ENCODE measurements at places on chromosomes 11 and 22.
A peak's percentile ranks its signal among the peaks of the same experiment; 100 is the strongest.

DNA sequence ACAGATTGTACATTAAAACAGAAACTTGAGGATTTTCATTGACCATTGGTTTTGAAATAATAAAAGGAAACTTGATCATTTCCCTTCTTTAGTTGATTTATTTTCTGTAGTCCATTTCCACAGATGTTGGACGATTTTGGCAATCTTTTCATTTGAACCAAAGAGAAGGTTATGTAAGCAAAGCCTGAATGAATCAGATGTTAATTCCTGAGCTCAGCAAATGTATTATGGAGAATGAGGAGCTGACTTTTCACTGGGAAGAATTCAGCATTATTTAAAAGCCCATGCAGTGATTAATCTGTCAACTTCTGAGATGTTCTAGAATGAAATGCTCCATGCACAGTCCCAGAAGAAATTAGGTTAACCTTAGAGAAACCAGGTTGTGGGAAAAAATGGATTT is 29.0 kb downstream of the ELMOD1 start:
- no peak for DNase-seq

DNA sequence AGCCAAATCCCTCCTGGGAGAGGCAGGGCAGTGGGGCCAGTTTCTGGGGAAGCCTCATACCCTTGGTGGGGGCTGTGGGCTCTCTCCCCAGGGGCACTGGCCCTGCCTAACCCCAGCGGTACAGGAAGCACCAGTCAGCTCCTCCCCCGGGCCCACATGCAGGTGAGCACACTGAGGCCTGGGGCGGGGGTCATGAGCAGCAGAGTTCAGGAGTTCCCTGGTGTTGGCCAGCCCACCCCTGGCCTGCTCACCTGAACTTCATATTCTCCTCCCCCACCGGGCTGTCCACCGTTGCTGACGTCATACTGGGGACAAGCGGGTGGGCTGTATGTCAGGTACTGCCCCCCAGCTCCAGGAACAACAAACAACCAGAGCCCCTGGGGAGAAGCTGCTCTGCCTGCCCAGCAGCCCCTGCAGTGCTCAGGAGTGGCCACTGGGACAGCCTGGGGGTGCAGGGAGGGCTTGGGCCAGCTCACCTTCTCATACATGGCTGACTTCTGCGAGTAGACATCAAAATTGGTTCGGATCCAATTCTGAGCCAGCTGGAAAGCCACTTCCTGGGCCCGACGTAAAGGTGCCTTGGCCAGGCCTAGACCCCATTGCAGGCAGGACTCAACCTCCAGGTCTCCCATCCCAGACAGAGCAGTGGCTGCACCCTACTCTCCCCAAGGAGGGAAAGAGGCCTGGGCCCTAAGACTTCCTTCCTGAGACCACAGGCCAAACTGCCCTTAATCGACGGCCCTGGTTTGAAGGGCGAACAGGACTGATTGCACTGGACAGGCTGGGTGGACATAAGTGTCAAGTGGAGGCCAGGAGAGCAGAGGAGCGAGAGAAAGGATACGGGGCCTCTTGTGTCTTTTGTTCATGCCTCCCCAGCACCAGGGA is 20.8 kb downstream of the TREH start:
- no peak for DNase-seq

GRCh38 chr11:124398924-124399323 is at the start of gene OR8B3:
TSS of gene OR8B3 (minus strand) at chr11:124399024. CDS start at chr11:124397351, 1,673 bp downstream.
- no peak for DNase-seq

GRCh38 chr11:74681686-74682651 is 49.3 kb downstream of the CHRDL2 start:
- DNase-seq = no peak

GRCh38 chr11:3905080-3905953 is 49.9 kb downstream of the STIM1 start:
- peak; percentile 61 for DNase-seq

DNA sequence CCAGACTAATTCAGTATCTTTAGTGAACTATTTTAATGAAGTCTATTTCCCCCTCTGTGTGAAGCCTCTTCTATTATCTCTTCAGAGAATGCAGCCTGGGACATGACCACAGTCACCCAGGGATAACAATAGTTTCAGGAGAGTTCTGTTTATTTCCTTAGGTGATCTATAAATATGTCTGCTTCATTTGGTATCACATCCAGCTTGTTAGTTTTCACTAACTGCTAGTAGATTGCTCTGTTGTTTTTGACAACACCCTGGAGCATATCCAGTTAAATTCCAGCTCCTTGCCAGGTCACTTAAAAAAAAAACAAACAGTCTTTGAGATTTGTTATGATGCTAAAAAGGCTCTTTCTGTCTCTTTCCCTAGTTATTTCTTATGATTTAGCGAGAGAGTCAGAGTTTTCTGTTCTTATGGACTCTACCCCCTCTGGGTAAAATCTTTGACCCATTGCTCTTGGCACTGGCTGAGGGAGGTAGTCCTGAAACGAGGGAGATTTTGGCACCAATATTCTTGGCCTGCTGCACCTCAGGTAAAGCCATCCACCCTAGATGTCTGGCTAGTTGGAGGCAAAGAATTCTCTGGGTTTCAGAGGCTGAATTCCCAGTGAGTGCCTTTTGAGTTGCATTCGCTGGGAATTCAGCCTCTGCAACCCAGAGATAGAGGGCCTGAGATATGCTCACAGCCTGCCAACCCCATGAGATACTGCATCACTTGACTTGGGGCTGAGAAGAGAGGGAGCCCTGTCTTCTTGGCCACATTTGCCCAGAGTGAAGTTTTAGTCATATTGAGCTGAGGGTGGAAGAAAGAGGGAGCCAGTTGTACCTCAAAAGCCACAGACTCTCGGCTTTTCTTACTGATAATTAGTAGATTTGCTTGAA is 159.1 kb downstream of the PGR start:
- no peak for DNase-seq

- no peak for DNase-seq
Measured at GRCh38 chr22:45376009-45376408, 37.4 kb downstream of the SMC1B start.

- DNase-seq = no peak
Measured at GRCh38 chr11:66302656-66303055, 11.0 kb downstream of the TMEM151A start.

GRCh38 chr11:59807047-59807610 is 3.4 kb downstream of the MRPL16 start:
- DNase-seq = no peak

DNA sequence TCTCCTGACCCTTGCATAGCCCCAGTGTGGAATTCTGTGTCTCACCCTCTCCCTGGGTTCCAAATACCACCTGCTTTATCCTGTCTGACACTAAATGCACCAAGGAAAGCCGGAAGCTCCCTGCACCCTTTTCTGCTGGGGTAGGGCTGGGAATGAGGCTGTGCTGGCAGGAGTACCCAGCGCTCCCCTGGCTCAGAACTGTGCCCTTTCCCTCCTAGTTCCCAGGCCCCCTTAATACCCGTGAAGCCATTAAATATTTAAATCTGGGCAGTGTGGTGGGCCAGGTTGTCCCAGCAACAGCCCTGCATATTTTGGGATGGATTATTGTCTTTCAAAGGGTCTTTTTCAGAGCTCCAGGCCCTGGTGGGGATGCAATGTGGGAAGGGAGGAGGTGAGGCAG is 63.0 kb downstream of the TP53I11 start:
- DNase-seq = no peak

- no peak for DNase-seq
Measured at GRCh38 chr11:74842967-74843366, 94.3 kb downstream of the RNF169 start.

- no peak for DNase-seq
Measured at GRCh38 chr11:35096723-35097122, 42.2 kb upstream of the CD44 start.

DNA sequence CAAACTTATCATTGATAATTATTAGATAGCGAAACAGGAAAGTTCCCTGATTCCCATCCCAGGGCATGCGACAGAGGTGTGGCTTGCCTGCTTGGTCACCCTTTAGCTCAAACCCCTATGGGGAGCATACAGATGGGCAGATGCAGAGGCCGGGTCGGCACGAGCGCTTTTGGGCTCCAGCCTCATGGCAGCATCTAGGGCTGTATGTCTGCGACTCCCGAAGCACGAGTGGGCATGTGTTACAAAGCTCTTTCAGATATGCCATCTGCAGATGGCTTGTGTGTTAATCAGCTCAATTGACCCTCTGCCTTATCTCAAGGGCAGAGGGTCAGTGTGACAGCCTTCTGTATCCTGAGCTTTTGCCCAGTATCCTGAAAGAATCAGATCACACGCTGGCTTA is 2069.3 kb upstream of the RAG2 start:
- no peak for DNase-seq

DNA sequence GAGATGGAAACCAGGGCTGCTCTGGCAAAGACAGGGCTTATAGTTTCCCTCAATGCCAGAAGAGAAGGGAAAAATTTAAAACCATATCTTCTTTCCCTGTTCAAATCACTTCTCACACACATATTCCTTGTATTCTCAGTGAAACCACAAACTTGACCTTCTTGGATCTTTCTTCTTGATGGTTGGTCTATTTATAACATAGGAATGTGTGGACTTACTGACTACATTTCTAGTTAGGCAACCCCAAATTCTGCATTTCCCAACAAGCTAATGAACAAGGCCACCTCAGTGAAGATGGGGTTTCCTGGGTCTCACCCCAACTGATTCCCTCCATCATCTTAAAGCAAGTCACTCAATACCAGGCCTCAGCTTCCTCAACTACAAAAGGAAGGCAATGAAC is 3.8 kb upstream of the QSER1 start:
- DNase-seq = no peak

DNA sequence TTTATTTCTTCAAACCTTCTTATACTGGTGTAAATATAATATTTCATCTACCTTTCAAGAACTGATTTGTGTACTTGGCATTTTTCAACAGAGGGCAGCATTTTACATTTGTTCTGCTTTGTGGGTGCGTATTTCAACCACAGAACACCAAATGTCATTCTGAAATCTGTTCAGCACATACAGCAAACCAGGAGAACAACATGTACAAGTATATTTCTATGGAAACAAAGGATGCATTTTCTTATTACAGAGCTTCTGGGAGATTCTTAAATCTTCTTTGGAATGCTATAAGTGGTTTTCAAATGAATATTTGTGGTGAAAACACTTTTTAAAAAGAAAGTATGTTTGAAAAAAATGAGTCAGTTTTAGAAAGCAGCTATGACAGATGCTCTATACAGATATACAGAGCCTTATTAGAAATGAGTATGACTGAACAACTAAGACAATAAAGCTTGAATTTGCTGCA is 946.0 kb downstream of the FAM181B start:
- DNase-seq = peak; percentile 61

DNA sequence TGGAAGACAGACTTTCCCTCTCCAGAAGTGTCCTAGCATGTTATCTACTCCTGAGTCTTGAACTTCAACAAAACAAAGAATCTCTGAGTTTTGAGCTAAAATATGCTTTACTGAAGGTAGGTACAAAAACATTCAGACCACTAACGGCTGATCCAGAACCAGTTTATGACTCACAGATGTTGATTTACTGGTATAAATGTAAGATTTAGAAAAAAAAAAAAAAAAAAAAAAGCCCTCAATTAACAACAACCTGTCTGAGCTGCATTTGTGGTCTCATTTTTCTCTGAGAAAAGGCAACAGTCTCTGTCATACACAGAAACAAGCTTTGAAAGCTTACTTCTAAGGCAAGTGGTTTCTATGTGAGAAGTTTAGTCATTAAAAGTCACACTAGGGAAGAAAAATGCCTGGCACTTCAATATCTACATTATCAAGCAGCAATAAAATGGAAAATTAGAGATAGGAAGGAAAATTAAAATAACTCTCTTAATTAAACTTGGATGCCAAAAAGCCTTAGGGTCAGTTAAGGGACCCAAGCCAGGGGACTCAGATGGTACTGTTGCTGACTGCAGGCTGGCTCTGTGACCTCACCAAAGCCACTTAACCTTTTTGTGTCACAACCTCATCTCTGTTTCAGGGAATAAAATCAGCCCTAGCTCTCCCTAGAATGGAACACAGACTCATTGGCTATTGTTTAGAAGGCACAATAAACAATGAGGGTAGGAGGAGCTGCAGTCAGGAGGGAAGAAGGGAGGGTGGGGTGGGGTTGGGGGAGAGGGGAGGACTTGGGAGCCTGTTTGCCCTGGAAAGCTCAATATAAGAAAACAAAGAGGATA is 61.7 kb downstream of the ETS1 start:
- DNase-seq = peak; percentile 86

DNA sequence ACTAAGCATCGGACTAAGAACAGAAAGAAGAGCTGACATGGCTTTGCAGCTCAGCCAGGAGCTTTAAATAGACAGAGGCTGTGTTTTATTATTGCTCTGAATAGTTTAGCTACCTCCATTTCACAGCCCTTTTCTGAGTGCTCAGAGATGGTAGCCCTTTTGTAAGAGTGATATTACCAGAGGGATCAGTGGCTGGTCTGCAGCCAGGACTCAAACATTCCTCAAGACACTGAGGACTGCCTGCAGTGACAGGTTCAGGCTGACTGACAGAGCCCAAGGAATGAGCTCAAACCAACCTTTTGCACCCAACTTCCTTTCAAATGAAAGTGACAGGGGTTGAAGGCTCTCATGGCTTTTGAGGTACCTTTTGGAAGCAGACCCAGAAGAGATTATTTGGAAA is 189.0 kb downstream of the DDX10 start:
- DNase-seq = peak; percentile 17

GRCh38 chr11:45155627-45156180 is 9.3 kb downstream of the PRDM11 start:
- DNase-seq = no peak

- no peak for DNase-seq
Measured at GRCh38 chr11:13963169-13963948, 836 bp downstream of the SPON1 start.

DNA sequence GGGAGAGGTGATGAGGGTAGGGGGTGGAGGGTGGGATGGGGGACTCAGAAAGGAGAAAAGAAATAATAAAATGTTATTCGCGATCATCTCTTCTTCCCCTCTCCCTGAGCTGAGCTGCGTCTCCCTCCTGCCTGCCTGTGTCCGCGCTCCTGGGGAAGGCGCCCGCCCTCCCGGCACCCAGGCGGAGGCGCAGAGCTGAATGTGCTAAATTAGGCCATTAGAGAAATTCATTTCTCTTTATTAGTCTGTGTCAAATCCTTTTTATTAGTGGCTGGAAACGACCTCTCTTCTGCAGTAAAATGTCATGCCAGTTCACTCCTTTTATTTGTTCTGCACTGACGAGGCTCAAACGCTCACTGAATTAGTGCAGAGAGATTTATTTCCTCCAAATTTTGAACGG is 116.1 kb downstream of the FEZ1 start:
- no peak for DNase-seq

DNA sequence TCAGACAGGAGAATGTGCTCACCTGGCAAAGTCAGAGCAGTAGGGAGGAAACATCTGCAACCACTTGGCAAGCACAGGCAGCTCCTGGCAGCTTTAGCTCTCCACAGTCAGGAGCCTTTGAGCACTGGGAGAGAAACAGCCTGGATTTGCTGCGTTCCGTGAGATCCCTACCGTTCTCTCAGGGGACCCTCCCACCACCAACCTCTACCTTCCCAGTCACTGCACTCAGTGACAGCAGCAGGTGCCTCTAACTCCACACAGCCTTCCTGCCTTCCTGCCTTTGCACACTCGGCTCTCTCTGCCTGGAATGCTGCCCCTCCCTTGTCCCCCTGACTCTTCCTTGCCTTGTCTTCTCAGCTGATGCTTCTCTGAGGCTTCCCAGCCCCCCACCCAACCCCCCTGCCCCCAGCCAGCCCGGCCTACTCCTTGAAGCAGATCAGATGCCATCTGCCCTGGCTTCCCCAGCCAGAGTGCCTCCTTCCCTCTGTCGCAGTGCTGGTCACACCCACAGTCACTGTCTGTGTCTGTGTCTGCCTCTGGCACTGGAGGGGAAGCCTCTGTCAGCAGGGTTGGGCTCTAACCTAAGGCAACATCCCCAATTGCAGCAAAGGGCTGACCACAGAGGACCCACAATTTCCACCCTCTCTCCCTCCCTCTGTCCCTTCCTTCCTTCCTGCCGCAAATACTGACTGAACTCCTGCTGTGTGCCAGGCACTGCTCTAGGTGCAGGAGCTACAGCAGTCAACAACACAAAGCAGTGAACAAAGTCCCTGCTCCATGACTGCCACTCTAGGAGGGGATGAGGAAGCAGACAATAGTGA is 14.9 kb upstream of the TSKU start:
- DNase-seq = peak; percentile 23

Data from CD4-positive, alpha-beta T cell treated with Interleukin-21 for 1 hour (primary cell).